K562 (cell line): ENCODE measurements at places on chromosomes 13 and 19. TPM values are rescaled to one million over a fixed set of nuclear protein-coding genes. Genes with fewer than 3 reads are reported as not detected.

DNA sequence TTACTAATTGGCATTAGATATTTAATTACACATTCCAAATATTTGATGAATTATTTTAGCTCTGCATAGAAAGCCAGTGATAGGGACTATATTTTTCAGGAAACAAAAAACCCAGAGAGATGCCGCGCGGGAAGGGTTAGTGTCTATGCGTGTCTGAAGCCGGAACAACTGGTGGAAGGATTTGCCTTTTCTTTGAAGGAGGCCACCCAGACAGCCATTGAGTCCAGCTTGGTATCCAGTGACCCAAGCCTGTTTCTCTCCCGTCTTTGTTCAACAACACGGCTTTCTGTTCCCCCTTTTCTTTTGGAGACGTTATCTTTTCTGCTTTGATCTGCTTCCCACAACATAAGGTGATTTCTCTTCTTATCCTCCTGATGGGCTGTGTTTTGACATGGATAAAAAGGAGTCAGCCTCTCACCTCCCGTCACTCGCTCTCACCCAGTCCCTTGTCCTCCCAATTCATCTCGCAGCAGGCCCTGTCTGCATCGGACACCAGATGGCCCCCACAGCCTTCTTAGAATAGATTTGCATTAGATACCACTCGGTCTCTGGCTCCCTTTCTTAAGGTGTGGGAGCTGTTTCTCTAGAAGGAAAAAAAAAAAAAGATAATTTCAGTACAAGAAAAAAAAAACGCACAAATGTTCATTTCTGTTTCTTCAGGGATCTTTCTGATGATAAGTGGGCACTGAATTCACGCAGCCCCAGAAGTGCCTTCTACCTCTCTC is 361.8 kb downstream of the ZNF536 start:
- no peaks in the 10 kb centered on the region; the same call in 1 of the 2 replicates for H3K27me3 ChIP-seq
- no peaks in the 10 kb centered on the region for H3K4me1 ChIP-seq
- H3K27ac ChIP-seq, result no peak overlapping the region
- DNase-seq, result no peak
- H3K4me3 ChIP-seq, result no peak overlapping the region
- no peaks in the 10 kb centered on the region for H3K36me3 ChIP-seq

- DNase-seq, result peak; percentile 100
- H3K4me3 ChIP-seq, result peak within 1 kb of the TSS; percentile 89
- peak within 1 kb of the TSS; percentile 77 for H3K27ac ChIP-seq
- no peaks in the 10 kb centered on the region for H3K27me3 ChIP-seq
- H3K36me3 ChIP-seq, result peaks cover 19% of the 10 kb centered on the region
Observed at GRCh38 chr19:48899781-48900476, at the start of gene NUCB1. TSS of gene NUCB1 (plus strand) at chr19:48900312. CDS start at chr19:48900797, 485 bp downstream.

DNA sequence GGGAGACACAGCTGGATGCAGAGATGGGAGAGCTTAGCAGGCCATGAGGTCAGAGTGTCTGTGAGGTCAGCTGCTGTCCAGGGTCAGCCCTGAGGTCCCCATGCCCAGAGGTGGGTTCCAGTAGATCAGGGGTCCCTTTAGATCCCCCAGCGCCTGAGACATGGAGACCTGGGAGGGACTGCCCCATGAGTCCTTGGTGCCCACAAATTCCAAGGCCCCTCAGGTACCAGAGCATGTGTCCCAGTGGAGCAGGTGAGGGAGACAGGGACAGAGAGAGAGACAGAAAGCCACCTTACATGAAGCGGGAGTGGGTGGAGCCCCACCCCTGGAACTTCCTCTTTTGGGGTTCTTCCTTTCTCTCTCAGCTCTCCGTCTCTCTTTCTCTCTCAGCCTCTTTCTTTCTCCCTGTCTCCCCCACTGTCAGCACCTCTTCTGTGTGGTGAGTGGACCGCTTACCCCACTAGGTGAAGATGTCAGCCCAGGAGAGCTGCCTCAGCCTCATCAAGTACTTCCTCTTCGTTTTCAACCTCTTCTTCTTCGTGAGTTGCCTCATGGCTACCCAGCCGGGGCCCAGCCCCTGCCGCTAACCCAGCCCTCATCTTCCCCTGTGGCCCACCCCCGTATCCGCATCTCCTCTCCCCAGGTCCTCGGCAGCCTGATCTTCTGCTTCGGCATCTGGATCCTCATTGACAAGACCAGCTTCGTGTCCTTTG is at the start of gene CD37:
Gene CD37 (plus strand): TSS at position 336 of the 713 bp plus-strand sequence. CDS start 135 bp downstream, at position 471.
- peak within 1 kb of the TSS; percentile 70 for H3K27ac ChIP-seq
- H3K4me3 ChIP-seq, result peak within 1 kb of the TSS; percentile 27
- H3K4me1 ChIP-seq, result peaks cover 67% of the 10 kb centered on the region
- no peaks in the 10 kb centered on the region for H3K27me3 ChIP-seq
- DNase-seq, result peak; percentile 65

The ZNF829 gene
- total RNA-seq, result 0.02 TPM in 1 of 2 replicates, not detected in the other

The PCDH20 gene
- not detected in 2 replicates for total RNA-seq

GRCh38 chr13:51432576-51432975 is 20.3 kb downstream of the INTS6 start:
- no peak overlapping the region for H3K4me3 ChIP-seq
- H3K36me3 ChIP-seq, result peaks cover 25% of the 10 kb centered on the region
- DNase-seq, result no peak
- no peak overlapping the region for H3K27ac ChIP-seq
- H3K4me1 ChIP-seq, result no peaks in the 10 kb centered on the region

DNA sequence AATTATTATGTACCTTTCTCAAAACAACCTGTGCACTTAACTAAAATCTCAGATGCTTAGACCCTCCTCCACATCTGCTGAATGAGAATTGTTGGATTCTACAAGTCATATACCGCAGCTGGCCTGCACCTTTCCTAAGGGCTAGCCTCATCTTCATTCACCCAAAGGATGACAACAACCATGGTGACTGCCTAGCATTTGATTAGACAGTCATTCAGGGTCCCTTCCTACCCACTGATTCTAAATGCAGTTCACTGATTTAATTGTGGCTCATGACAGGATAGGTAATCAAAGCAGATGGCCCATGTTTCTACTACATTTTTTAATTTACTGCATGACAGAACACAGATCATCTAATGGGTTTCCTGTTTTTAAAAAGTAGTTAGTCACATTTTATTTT is 551.9 kb upstream of the SLC10A2 start:
- no peak for DNase-seq
- no peaks in the 10 kb centered on the region for H3K36me3 ChIP-seq
- no peaks in the 10 kb centered on the region for H3K27me3 ChIP-seq
- H3K4me1 ChIP-seq, result no peaks in the 10 kb centered on the region
- H3K4me3 ChIP-seq, result no peak overlapping the region
- no peak overlapping the region for H3K27ac ChIP-seq
